ENCODE measurements at places on chromosomes 5 and 9.

DNA sequence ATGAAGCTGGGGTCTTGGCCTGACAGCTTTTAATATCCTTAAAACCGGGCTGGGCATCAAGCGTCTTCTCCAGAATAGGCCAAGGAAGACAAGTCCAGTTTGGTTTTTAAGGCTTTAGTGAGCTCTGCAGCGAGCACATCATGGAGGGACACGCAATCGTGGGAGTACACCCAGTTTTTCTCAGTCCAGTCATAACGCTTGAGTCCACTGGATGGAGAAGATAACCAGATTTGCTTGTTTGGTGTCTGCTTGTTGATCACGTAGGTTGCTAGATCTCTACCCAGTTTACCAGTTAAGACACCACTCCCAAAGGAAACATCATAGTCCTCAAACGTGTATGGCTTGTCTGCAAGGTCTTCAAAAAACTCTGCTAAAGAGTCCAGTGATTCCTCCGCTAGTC, 27.4 kb upstream of the GOLGA1 start:
- no peak for DNase-seq

- peak; percentile 49 for DNase-seq
Observed at GRCh38 chr5:9927521-9927997, 297.4 kb upstream of the TAS2R1 start.

DNA sequence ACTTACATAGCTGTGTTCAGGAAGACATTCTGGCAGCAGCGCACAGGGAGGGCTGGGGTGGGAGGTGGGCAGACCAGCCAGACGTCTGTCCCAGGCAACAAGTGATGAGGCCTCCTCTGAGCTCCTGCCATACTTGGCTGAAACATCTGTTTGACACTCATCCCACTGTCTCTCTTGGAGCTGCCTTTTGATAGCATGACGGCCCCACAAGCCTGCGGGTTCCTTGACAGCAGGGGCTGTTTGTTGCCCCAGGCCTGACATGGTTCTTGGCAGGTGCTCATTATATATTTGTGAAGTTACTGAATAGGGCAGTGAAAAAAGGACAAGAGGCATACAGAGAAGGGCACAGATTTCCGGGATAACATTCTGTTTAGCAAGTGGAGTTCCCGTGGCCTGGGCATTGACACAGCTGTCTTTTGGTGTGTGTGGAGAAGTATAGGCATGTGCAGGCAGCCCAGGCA, 22.2 kb upstream of the B4GALT1 start:
- DNase-seq: no peak

DNA sequence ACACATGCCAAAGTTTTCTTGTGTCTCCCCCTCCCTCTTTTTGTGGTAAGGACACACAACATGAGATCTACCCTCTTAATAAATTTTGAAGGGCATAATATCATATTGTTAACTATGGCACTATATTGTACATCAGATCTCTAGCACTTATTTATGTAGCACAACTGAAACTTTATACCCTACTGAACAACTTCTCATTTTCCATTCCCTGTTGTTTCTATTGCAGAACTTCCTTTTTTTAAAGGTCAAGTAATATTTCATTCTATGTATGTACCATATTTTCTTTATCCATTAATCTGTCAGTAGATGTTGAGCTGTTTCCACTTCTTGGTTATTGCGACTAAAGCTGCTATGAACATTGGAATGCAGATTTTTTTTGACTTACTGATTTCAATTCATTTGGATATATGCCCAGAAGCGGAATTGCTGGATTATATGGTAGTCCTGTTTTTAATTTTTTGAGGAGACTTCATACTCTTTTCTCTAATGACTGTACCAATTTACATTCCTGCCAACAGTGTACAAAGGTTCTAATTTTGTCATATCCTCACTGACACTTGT, 305.3 kb downstream of the PRR16 start:
- peak; percentile 14 for DNase-seq

- no peak for DNase-seq
Observed at GRCh38 chr5:168965638-168966037, 335.3 kb downstream of the SLIT3 start.

GRCh38 chr5:146072595-146072994, 32.8 kb downstream of the PLAC8L1 start:
- no peak for DNase-seq

DNA sequence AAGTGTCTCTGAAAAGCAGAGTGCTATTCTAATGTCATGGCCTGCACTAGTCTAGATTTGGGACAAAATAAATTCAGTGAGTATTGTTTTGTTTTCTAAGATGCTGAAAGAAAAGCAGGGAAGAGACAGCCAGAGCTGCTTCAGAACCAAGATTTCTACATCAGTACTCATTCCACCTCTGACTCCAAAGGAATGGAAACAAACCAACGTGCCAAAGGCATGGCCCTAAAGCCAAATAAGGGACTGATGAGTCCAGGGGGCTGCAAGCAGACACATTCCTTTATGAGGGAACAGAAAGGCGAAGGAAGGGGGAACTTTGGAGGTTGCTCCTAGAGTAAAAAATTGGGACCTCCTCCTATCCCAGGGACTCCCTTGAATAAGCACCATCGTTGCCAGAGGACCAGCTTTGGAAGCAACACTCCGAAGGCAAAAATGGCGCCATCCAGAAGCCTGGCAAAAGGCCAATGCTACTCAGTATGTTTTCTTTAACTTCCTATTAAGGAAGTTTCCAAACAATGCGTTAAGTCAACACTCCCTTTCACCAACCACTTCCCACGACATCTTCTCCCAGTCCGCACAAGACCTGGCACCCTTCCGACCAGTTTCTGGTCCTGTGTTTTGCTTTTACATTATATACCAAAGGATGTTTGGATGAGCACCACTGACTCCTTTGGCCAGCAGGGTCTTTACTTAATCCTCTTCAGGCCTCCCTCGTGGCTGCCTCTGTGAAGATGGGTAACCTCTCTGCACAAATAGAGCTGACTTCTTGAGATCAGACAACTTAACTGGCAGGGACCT, 31.6 kb downstream of the ADAM19 start:
- peak; percentile 72 for DNase-seq

GRCh38 chr9:75000835-75001234, 27.3 kb downstream of the CARNMT1 start:
- DNase-seq: no peak

- DNase-seq: no peak
Observed at GRCh38 chr9:114164191-114164794, 9.0 kb downstream of the COL27A1 start.

DNA sequence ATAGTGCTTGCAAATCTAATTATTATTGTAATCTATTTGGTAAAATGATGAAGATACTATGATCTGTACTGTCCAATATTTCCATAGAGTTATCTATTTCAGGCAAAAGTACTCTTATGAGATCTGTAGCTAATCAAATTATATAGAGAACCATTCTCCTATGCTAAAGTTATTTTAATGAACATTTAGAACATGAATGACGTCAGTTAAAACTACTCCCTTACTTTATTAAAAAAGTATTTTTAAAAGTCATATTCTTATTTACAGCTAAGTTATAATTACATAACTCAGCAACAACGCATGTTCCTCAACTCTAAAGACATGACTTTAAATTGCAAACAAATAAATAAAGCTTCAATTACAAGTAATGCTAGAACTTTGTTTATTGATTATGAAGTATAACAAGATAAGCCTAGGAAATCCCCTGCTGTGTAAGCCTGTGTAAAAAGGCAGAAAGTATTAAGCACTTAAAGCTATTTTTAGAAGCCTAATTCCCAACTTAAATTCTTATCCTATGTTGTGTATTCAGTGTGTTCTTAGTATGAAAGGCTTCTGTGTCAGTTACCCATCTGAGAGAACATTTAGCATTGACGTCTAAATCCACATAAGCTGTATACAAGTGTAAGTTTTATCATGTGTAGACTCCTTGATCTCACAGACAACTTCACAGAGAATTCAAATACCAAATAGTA, 285.7 kb downstream of the HCN1 start:
- no peak for DNase-seq

DNA sequence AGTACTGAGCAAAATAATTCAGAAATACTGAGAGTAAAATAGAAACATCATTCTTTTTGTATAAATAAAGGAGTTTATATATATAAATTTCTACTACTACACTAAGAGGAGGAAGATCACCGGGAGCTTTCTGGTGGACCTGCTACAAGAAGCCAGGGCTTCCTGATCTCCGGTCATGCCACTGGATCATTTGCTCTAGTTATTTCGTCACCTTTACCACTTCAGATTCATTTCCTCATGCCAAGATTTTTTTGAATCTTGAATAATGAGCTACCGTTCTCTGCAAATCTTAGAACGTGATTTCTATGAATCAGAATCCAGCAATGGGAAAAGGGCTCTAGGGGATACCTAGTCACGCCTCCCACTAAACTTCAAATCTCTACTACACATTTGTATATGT, 51.9 kb upstream of the TBC1D9B start:
- DNase-seq: no peak

DNA sequence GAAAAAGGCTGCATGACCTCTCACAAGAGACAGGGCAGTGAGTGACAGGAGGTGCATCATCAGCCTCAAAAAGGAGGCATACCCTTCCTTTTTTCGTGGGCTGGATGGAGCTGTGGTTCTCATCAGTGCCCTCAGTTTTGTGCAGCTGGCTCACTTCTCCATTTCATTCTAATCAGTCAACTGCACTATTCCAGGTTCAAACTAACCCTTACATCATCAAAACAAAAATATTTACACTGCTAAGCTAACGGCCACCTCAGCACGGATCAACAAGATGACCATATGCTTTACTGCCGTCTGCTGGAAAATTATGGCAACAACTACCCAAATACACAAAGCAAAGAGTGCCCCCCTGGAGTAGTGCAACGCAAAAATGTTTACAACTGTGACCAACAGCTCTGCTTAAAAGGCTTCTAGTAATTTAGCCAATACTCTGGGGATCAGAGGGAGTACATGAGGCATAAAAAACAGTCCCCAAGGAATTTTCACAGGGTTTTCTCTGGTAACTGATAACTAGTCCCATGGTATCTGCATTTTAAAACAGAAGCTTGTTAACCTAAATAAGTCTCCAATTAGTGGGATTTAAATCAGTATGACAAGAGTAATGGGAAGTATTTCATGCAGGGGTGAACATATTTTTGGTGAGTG, 10.8 kb downstream of the KCNV2 start:
- DNase-seq: peak; percentile 81

DNA sequence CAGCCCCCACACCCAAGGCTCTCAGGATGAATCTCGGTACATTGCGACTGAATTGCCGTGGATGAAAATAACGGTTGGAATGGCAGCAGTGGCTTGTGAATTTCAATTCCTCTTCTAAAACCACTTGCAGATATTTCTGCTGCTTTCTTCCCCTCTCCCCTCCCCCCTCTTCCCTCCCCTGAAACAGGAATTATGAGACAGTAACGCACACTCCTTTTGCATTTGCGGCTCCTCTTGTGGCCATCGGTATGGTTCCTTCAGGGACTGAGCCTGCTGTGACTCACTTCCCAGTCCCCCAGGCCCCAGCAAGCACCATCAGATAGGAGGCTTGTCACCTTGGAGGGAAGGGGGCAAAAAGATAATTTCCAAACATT, 9.7 kb downstream of the DCANP1 start:
- no peak for DNase-seq

DNA sequence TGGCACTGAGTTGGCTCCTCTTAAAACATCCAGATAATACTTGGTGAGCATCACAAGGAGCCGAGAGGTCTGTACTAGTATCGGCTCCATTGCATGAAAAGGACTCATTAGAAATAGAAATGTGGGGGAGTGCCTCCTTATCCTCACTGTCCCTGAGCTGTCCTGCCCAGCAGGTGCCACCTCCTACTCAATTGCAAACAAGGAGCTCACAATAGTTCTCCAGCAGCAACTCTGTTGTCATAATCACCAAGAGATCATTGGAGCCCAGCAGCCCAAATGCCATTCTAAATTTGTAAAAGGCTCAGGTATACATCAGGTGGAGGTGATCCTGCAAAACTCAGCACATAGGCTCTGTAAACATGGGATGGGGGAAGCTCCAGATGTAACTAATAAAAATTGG, 99.1 kb downstream of the PLK2 start:
- no peak for DNase-seq

- DNase-seq: no peak
Observed at GRCh38 chr9:126833710-126834345, 26.6 kb upstream of the ZBTB34 start.

DNA sequence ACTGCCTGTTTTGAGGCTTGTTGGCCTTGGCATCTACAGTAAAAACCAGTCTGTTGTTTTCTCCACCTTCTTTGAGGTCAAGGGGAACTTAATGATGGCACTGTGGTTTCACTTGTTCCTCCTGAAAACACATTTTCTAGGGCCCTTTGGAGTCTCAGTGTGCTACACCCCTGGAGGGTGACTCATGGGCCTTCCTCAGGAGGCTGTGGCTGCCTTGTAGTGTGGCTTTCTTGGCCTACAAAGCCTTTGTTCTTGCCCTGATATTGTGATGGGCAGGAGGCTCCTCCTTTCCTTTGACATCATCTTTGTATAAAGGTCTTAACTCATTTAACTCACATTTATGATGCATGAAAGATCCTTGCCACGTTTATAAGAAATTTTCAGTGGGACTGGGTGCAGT, 56.3 kb upstream of the GPBP1 start:
- DNase-seq: peak; percentile 5

DNA sequence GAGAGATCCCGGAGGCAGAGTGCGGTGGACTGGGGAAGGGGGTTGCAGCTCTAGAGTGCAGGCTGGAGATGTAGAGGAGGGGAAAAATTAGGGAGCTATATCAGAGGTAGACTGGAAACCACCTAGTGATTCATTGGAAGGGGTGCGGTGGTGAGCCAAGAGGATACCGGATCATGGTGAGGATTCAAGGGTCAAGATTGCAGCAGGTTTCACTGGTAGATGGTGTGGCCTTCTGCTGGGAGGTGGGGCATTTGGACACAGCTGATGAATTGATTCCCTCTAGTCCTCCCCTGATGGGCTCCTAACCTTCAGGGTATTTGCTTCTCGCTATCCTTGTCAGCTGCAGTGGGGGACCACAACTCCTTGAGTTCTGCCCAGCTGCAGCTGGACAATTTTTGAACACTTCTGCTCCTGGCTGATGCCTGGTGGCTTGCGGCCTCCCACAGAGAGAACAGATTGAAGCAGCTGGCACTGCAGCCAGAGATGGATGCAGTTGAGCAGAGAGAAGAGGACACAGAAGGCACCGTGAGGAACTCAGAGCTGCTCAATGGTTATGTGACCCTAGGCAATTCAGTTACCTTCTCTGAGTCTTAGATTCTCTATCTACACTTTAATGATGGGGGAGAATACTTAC, 134.4 kb upstream of the ABCA1 start:
- no peak for DNase-seq

DNA sequence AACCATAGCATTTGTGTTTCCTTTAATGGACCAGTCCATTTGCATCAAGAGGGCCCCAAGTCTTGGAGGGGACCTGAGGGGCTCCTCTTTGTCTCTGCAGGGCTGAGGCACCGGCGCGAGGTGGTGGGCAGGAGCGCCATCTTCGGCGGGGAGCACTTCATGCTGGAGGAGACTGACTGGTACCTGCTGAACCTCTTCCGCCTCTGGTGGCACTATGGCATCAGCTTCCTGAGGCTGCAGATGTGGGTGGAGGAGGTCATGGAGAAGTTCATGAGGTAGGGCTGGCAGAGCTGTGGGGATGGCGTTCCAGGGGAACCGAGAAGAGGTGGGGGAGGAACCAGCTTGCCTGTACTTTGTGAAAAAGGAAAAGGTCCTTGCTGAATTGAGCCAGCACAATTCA, 6.1 kb downstream of the PCYOX1L start:
- no peak for DNase-seq

GRCh38 chr5:555058-555623, 30.9 kb upstream of the SLC9A3 start:
- no peak for DNase-seq

- DNase-seq: peak; percentile 80
Observed at GRCh38 chr5:95973793-95974325, 12.2 kb upstream of the ELL2 start.

GRCh38 chr5:77353251-77353650, 138.9 kb downstream of the WDR41 start:
- no peak for DNase-seq

Measured in iris pigment epithelial cell (primary cell).